ENCODE measurements at places on chromosomes 5 and 9.

GRCh38 chr5:63697811-63698210 is 264.4 kb downstream of the HTR1A start:
- DNase-seq = no peak

- no peak for DNase-seq
Measured at GRCh38 chr9:16540743-16541613, 329.5 kb downstream of the BNC2 start.

GRCh38 chr9:89430995-89431394 is 66.9 kb downstream of the SEMA4D start:
- DNase-seq = no peak

- DNase-seq = no peak
Measured at GRCh38 chr9:8745347-8745746, 945.8 kb upstream of the DMAC1 start.

GRCh38 chr5:74040811-74041491 is 415.0 kb downstream of the ARHGEF28 start:
- no peak for DNase-seq

DNA sequence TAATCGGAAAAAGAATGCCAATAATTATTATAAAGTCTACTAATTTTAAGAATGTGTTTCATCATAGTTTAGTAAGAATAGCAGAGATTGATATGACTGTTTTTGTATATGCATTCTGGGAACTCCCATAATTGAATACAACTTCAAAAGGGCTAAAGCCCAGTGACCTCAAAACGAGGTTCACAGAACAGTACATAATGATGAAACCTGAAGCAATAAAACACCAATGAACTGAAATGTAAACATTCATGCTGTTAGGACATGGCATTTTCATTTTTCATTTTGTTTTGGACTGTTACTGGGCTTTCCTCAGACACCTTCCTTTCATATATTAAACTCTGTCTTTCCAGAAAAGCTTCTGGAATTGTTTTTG is 684 bp upstream of the JMY start:
- DNase-seq = no peak

DNA sequence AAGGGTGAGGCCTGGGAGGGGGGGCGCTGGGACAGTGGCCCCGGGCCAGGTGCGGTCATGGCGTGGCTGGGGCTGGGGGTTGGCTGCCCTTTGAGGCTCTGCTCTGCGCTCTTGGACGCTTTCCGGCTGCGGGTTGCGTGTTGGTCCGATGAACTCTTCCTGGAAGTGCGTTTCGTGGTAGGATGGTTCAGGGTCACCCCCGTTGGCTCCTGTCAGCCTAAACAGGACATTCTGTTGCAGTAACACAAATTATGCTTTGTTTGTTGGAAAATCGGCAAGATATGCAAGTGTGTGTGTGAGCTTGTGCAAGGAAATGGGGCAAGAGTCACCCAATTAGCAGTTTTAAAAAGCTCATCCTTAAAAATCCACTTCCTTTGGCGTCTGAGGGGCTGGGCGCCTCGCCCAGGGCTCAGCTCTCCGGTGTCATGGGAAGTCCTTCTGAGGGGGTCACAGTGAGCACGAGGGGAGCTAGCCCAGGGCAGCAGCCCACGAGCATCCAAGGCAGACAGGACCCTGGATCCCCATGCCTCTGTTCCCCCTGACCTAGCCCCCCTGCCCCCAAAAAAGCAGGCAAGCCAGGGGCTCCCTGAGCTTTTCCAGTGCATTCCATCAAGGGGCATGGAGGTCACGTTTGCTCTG is 22.2 kb upstream of the RNU6ATAC start:
- DNase-seq = no peak

- DNase-seq = no peak
Measured at GRCh38 chr5:93715327-93715726, 26.1 kb downstream of the POU5F2 start.

DNA sequence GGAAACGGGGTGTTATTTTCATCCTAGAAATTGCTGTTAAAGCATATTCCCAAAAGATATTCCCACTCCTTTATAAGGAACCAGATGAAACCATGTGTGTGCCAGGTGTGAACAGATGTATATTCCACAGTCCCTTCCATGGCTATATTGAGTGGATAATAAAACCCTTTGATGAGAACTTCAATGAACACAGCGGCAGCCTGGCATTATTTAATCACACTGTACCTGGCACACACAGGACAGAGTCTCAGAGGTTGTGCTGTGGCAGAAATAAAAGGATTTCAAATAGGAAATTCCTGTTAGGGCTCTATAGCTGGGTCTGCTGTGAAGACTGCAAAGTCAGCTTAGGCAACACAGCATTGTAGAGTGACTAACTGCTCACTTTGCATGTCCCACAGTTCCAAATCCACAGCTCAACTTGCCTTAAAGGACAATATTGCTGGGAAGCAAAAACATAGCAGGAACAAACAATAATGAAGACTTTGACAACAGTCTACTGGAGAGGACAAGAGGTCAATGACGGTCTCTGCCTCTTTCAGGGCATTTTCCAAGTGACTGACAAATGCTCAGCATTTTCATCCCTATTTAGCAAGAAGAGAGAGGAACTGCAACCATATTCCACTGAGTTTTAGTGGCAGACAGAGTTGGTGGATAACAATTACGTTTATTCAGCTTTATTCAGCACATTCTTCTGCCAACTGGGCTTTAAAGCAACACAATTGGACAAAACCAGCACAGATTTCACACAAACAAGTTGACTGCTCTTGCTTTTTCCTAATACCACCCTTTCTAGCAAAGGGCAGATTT is 255.7 kb upstream of the RGMB start:
- no peak for DNase-seq

DNA sequence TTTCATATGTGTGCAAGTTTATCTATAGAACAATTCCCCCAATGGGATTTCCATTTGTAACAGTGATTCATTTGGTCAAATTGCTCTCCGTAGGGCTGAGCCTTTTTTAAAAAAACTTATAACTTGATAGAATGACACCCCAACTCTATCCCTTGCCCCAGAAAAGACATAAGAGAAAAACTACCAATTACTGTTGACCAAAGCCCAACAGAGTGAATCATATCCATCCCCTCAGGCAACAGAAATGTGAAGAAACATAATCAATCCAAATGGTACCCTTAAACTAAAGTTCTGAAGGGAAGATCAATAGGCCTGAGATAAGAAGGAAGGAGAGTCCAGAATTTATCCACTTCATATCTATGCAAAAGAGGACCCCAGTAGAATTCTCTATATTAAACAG is 17.8 kb downstream of the TICAM2 start:
- no peak for DNase-seq

DNA sequence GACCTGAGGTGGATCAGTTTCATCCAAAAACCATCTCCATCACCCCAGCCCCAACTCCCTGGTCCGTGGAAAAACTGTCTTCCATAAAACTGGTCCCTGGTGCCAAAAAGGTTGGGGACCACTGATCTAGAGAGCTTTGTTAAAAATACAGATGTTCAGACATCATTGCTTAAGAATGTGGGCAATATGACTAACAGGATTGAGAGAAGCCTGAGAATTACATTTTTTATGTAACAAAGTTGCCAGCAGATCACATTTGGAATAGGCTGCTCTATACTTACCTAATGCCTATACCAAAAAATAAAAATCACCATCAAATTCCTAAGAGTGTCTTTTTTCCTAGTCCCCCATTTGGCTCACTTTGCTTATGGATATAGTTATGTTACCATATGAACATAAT is 143.3 kb downstream of the RAPGEF6 start:
- no peak for DNase-seq

DNA sequence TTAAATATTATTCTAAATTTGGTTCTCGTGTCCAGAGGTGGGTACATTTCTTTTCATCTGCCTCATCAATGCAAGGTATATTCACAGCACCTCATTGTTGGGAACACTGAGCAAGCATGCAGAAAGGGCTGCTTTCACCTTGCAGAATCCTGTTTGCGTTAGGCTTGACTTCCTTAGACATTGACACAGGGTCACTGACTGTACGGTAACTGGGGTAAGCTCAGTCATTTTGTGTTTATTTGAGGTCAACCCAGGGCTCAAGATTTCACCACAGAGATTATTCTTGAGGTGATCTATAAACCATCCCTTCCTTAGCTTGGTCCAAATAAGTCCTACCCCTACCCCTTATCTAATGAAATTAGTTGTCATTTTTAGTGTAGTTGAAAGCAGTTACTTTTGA is 1.7 kb upstream of the PTPDC1 start:
- no peak for DNase-seq

GRCh38 chr9:131018621-131019020 is 9.6 kb downstream of the LAMC3 start:
- DNase-seq = no peak

- DNase-seq = peak; percentile 71
Measured at GRCh38 chr5:177426566-177427210, at the start of gene GRK6. Gene GRK6 (plus strand): TSS chr5:177426676. CDS start chr5:177426846, 170 bp downstream.

GRCh38 chr5:79378510-79379186 is 135.3 kb downstream of the HOMER1 start:
- DNase-seq = no peak

DNA sequence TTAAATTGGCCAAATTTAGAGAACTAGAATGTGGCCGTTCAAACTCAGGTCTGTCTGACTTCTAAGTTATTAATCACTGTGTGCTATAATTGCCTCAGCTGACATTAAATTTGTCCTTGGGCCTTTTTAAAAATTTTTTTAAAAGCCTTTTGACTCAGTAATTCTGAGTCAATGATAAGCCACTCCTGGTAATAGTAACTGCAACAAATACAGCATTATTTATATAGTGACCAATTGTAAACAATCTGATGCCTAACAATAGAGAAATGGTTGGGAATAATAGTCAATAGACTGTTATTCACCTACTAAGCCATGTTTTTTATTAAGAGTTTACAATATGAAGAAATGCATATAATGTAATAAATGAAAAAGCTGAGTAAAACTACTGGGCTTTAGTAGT is 70.9 kb upstream of the FSD1L start:
- DNase-seq = no peak
